ENCODE measurements at places on chromosomes 11 and 22.
A peak's percentile ranks its signal among the peaks of the same experiment; 100 is the strongest.

DNA sequence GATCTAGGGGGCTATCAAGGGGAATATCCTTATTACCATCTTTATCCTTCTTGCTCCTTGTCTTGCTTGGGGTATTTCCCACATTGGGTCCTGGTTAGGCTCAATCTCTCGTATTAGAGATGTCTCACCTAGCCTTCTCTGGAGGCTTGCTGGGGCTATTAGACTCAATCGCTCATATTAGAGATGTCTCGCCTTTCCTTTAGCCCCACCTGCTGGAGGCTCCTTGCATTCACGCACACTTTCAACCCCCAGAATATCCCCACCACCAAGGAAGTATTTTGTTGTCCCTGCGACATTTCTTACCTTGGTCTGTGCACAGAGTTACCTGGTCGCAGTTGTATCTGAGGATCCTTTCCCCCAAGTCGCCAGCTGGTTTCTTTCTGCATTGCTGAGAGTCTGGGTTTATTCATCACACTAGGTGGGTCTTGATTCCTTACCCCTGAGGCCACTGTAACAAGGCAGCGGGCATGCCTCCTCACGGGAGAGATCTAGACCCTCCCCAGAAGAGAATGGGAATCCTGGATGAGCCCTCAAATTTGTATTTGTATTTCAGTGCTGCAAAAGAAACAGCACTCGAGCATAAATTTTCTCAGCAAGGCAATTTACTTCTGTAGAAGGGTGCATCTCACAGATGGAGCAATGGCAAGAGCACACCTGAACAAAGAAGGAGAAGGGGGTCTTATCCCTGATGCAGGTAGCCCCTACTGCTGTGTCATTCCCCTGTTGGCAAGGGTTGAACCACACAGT is 15.9 kb upstream of the HYLS1 start:
- peak; percentile 20 for DNase-seq

GRCh38 chr11:94521684-94522083 is 9.4 kb downstream of the C11orf97 start:
- DNase-seq = no peak

DNA sequence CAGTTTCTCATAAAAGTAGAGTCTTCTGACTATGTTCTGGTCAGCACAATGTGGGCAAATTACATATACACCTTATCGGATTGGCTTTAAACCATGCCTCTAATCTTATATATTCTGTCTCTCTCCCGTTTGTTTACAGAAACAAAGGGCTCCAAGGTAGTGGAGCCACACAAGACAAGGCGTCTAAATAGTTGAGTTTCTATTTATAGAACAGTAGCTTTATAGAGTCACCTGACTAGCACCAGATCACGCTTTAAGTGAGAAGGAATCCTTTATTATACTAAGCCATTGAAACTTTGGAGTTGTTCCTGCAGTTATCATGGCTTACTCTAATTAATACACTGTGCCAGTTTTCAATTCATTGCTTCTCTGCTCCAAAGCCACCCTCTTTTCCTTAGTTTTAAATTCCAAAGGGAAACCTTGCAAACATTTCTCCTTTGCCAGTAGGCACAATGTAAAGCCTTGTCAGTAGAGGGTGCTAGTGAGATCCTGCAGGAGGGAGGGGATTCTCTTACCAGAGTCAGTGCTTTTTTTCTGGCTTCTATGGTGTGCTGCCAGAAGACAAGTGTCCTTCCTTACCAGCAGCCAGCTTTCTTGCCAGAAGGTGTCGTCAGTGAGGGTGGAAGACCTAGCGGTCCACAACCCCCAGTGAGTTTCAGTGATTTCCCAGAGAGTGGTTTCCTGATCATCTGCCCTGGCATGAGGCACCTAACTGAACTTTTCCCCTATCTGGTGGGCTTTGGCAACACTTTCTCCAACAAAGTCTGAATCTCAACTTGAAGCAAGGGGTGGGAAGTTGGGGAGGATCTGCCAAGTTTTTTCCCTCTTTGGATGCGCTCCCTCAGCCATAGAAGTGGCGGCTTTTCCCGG is 71.7 kb downstream of the RAB38 start:
- peak; percentile 70 for DNase-seq

- no peak for DNase-seq
These were observed 299.7 kb downstream of the TTC28 start for GRCh38 chr22:28379951-28380350.

DNA sequence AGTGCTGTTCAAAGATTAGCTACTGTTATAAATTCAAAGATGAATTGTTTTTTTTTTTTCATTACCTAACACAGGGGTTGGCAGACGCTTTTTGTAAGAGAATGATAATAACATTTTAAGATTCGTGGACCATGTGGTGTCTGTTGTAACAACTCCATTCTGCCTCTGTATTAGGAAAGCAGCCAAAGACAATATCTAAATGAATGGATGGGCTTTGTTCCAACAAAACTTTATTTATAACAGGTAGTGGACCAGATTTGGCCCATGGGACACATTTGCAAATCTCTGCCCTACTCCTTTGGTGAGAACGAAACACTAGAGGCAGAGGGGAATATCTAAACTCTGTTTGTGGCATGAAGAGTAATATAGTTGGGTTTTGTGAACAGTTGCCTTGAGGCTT is 83.6 kb upstream of the BLID start:
- DNase-seq = no peak

All from Calu3 (cell line).